Stimulated activated CD8-positive, alpha-beta memory T cell treated with anti-CD3 and anti-CD28 coated beads, Interleukin-4, amount 100 ng/mL, for 1 hour (primary cell): ENCODE measurements at places on chromosomes 16 and 17.

GRCh38 chr17:6196355-6196754 is 126.2 kb downstream of the WSCD1 start:
- DNase-seq, result no peak

DNA sequence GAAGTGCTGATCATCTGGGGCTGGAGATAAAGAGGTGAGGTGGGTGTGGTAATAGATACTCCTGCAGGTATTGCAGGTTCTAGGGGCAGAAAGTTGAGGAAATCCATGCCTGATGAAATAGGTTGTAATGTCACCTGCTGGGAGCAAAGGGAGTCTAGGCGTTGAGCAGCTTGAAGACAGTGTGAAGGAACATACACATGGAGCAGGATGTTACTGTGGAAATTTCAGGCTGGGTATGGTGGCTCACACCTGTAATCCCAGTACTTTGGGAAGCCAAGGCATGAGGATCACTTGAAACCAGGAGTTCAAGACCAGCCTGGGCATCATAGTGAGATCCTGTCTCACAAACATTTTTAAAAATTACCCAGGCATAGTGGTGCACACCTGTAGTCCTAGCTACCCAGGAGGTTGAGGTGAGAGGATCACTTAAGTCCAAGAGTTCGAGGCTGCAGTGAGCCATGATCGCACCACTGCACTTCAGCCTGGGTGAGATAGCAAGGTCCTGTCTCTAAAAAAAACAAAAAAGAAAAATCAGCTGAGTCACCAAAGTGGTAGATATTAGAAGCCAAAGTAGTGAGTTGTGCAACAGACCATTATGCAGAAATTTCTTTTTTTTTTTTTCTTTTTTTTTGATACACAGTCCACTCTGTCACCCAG is 9.1 kb upstream of the CRYBA1 start:
- DNase-seq, result no peak

- DNase-seq, result no peak
These were observed 57.0 kb downstream of the TOM1L2 start for GRCh38 chr17:17915183-17915582.

DNA sequence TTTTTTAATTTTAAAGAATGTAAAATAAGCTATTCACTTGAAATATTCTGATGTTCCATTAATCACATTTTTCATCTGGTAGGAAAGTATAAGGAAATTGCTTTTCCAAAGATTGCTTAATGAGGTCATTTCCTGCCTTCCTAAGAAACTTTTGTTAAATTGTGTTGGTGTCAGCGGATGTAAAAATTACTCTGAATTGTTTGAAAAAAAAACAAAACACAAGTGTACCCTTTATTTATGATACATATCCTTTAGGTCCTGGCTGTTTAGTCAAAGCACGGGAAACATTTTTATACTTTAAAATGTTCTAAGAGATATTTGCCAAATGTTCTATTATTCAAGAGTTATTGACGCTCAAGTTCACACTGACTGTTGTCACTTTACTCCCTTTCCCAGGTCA is 1357.4 kb upstream of the GOT2 start:
- DNase-seq, result no peak

GRCh38 chr17:77248216-77249114 is 107.7 kb downstream of the SEC14L1 start:
- DNase-seq, result no peak

- no peak for DNase-seq
These were observed 13.8 kb downstream of the TUBG1 start for GRCh38 chr17:42623271-42623670.

GRCh38 chr17:38735161-38735997 is 5.2 kb downstream of the CISD3 start:
- peak; percentile 66 for DNase-seq

DNA sequence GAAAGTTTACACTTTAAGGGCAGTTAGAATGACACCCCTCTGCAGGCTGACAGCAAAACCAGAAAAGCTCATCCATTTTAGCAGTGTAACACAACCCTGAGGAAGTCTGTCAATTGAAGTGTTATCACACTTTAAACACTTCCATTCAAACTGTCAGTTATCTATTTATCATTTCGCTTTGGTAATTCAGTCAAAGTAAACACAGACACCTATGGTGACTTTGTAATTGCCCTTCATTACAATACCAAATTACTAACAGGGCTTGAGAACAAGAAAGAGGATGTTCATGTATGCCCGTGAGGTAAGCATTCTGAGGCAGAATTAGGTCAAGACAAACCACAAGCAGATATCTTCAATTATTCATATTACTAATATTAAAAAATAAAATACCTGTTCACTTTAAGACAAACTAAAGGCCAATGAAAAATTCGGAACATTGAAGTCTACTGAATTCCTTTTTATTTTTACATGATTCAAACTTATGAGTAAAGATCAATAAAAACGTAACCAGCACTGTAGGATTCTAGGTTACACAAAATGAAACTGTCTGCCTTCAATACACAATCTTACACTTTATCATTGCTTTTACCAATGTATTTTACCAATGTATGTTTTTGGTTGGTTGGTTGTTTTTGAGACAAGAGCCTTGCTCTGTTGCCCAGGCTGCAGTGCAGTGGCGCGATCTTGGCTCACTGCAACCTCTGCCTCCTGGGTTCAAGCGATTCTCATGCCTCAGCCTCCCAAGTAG is 57.1 kb downstream of the BRIP1 start:
- no peak for DNase-seq

- DNase-seq, result no peak
These were observed 360.7 kb downstream of the PMP22 start for GRCh38 chr17:14904386-14904785.

- DNase-seq, result no peak
These were observed 19.6 kb upstream of the LRRC75A start for GRCh38 chr17:16511593-16511992.

DNA sequence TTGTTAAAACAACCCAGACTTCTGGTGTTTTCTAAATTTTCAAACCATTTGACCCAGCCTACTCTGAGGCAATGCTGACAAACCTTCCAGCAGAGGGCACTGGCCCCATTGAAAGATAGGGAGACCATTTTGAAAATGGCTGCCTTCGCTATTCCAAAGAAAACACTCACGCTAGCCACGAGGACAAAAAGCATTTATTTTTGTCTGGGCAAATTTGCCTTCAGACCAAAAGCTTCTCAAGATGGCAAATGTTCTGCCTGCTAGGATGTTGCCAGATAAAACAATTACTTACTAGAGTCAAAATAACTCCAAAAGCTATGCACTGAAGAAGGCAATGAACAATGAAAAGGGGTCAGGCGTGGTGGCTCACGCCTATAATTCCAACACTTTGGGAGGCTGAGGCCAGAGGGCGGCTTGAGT is 296.7 kb upstream of the IRX5 start:
- no peak for DNase-seq

GRCh38 chr16:82603784-82604411 is 22.9 kb upstream of the CDH13 start:
- DNase-seq, result no peak

DNA sequence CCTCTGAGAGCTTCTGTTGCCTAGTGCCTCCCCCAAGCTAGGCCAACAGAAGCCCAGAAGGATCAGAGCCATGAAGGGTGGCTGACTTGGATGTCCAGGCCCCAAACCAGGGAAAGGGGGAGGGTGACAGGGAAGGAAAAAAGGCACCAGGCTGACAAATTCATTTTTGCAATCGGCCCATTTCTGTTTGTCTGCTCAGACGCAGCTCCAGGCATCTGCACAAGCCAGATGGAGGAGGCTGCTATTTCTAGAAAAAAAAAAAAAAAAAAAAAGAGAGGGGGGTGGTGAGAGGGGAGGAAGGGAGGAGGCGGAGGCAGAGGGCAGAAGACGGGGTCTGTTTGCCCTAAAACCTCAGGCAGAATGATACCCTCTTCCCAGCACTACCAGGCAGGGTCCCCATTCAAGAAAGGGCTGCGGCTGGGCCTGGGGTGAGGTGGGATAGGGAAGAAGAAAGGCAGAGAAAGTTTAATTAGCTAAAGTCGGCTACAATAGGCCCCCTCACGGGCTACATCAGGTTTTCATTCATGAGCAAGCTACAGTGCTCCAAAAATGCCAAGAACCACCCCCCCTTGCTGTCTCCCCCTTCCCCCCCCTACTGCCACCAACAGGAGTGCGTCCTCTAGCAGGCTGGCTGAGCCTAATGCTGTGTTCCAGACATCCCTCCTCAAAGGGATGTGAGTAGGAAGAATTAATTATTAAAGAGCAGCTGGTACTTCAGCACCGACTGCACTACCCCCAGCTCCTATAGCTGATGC is 2.4 kb downstream of the HDAC5 start:
- no peak for DNase-seq

- no peak for DNase-seq
These were observed 20.5 kb downstream of the TMEM94 start for GRCh38 chr17:75476752-75477489.

DNA sequence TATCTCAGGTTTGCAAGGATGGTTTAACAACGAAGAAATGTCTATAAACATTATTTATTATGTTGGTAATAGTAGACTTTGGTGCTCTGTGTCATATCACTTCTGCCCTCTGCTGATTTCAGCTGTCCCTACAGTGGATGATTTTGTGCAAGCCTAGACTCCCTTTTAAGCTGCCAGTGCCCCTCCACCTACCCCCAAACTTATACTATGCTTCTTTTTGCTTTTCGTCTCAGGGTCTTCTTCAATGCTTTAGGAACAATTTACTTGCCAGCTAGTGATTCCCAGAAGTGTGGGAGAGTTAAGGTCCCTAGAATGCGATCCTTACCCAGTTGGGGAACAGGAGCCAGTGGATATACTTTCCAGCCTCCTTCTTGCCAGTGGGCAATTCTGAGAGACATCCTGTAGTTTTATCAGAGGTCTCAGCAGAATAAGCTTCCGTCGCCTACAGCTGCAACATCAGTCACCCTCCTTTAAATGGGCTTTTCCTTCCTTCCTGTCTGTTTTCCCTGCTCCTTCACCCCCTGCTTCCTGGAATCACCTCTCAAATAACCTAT is 4.1 kb downstream of the ICAM2 start:
- no peak for DNase-seq

- DNase-seq, result no peak
These were observed 1.2 kb downstream of the OTOA start for GRCh38 chr16:21664801-21665492.

- no peak for DNase-seq
These were observed 36.2 kb upstream of the CLEC3A start for GRCh38 chr16:77986011-77986740.

DNA sequence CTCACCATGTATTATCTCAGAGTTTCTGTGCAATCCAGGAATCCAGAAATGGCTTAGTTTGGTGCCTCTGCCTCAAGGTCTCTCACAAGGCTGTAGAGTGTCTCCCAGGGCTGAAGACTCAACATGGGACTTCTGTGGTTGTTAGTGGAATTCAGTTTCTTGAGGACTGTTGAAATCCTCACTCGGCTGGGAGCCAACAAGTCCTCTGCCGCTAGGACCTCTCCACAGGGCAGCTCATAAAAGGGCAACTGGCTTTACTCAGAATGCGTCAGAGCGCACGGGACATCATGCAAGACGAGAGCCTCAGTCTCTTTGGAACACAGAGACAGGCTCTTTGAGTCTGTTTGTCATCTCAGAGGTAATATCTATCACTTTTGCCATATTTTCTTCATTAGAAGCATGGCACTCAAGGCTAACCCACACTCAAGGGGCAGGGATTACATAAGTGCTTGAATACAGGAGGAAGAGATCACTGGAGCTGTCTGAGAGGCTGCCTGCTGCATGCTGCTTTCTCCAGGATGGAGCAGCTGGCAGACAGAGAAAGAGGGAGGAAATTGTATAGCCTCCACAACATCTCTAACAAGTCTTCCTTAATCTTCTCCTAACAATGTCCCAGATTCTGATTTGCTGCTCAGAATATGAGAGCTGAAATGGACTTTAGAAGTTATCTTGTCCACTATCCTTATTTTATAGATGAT is 97.5 kb upstream of the ASIC2 start:
- no peak for DNase-seq

GRCh38 chr17:62791235-62791734 is 16.8 kb downstream of the MARCHF10 start:
- no peak for DNase-seq

GRCh38 chr16:3776316-3776715 is 59.0 kb upstream of the TRAP1 start:
- DNase-seq, result no peak

DNA sequence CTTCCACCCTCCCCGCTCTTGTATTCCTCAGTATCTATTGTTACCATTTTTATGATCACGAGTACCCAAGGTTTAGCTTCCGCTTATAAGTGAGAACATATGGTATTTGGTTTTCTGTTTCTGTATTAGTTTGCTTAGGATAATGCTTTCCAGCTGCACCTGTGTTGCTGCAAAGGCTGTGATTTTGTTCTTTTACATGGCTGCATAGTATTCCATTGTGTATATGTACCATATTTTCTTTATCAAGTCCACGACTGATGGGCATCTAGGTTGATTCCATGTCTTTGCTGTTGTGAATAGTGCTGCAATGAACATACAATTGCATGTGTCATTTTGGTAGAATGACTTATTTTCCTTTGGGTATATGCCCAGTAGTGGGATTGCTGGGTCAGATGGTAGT is 79.7 kb upstream of the EFCAB3 start:
- DNase-seq, result no peak

DNA sequence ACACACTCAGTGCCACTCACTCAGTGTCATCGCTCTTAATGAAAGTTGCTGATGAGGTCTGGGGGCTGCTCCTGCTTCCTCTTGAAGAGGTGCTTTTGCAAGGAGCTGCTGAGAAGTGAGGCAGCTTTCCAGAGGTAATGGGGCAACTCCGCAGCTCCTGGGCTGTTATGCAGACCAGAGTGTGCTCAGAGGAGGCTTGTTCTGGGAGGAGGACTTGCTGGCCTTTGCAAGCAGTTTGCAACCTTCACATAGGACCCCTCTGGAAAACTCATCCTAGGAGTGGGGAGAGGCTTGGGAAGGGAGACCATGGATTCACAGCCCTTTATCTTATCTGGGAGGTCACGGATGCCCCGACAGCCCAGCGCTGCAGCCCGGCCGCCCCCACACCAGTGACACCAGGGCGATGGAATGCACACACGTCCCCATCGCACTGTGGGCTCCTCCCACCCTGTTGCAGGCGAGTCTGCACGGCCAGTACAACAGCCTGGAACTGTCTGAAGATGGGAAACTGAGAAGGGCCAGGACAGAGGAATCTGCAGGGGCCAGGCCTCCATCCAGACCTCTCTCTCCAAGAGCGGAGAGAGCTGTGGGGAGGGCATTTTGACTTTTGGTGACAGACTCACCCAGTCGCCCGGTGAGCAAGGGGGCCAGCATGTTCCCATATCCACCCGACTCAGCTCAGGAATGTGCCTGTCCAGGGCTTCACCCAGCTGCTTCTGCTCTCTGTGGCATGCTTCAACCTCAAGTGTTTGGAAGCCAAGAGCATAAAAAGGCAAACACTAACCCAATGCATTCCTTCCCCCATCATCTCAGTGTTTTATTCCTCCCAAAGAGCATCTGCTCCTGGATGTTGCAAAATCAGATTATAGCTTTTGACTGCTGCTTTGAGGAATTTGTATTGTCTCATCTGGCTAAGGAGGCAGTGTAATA is 78.6 kb upstream of the ZNF469 start:
- no peak for DNase-seq
